ENCODE measurements at places on chromosomes 12 and 14. TPM values are rescaled to one million over a fixed set of nuclear protein-coding genes. Genes with fewer than 3 reads are reported as not detected.

- DNase-seq: no peak
These were observed 17.8 kb downstream of the PITPNM2 start for GRCh38 chr12:123132951-123133619.

DNA sequence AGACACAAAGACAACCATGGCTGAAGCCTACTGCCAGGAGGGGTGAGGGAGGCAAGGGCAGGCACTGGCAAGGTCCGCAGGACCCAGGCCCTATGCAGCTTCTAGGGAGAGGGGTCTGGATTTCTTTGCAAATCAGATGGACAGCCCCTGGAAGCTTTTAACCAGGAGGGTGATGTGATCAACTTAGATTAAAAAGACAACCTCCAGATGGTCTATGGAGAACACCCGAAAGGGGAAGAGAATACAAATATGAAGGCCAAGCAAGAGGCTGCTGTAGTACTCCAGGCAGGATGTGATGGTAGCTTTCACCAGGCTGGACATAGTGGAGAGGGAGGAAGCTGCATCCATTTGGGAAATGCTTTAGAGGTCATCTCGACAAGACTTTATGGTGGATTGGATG, 83.3 kb upstream of the TSPAN11 start:
- DNase-seq: no peak

GRCh38 chr12:130710733-130711080, 5.4 kb downstream of the RIMBP2 start:
- DNase-seq: no peak

DNA sequence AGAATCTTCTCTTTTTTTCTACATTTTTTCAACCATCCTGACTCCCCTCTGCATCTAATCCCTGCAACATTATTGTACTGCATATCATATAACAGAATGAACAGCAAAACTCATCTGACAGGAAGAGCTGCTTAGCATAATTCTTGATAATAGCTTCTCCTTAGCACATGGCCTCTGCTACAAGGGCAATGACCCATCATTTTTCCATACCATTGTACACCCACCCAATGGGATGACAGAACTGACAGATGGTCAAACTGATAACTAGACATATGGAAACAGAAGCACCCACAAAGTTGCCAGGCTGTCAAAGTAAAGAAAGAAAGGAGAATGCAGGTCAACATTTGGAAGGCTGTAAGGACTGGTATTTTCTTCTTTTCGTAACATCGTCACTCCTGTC, 390.4 kb upstream of the USP15 start:
- DNase-seq: no peak

Gene STXBP6
- 49.3 TPM for total RNA-seq

DNA sequence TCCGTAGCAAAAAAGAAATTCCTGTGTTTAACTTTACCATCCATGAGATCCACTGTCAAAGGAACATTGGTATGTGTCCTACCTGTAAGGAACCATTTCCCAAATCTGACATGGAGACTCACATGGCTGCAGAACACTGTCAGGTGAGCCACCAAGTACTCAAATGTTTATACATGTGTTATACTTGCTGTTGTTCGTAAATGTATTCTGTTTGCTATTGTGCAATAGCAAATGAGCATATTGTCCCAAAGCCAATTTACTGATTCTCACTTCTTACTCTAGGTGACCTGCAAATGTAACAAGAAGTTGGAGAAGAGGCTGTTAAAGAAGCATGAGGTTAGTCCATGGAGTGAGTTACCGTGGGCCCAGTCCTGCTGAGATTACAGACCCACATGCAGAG, 9.4 kb downstream of the TRAFD1 start:
- no peak for DNase-seq

DNA sequence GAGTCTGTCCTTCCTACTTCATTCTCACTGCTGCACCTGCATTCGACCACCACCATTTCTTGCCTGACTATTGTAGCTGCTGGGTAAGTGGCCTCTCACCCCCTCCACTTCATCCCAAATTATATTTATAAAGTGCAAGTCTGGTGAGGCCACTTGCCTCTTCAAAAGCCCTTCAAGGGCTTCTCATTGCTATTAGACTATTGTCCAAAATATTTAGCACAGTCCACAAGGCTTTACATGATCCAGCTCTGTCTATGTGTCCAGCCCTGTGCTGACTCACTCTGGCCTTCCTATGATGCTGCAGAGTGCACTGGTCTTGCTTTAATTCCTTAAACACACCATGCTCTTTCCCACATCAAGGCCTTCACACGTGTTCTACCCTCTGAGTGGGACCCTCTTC, 46.0 kb downstream of the PAH start:
- no peak for DNase-seq

DNA sequence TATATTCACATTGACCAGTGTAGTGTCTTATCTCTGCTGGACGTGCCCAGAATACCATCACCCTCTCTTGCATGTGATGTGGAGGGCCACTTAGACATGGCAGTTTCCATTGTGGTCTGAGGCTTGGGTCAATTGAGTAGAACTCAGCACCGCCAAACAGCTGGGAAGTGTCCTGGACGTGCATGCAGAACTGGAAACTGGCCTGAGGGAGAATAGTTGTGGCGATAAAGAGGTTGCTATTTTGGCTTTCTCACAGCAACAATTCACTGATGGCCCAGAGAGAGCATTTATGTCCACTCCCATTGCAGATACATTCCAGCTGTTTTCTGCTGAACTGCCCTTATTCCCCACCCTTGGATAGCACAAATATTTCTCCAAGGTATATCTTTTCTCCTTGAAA, 210.1 kb upstream of the DAAM1 start:
- no peak for DNase-seq

DNA sequence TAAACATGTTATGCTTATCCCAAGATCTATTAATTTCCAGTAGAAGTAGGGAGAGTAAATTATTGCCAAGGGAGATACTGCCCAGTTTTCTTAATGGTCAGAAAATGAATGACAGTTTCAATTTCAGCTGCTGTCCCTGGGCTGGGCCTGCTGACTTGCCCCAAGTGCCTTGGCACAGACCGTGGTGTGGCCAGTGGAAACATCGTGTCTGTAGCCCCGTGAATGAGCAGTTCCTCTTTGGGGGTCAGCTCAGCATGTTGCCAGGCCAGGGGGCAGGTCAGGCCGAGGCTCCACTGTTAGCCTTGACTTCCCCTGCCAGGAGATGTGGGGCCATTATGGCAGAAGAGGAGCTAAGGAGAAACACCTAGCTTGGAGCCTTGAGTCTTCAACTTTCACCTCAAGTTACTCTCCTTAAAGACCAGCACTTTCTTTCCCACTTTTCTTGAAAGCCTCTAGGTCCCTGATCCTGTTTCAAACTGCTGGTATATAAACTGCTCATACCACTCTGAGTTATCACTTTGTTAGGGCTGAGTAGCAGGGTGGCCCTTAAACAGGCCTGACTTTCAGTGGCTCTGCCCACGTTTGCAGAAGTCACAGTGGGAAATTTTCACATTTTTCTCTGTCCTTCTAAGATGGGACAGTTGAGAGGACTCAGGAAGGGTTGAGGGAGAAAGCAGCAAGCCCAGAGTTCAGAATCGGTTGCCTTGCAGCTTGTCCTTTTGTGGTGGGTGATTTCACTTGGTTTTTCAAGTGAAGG, 73.2 kb downstream of the SUSD6 start:
- DNase-seq: no peak

Measured in spinal cord (tissue), 10 donors.